ENCODE measurements at places on chromosomes 5 and 9. TPM values are rescaled to one million over a fixed set of nuclear protein-coding genes. Genes with fewer than 3 reads are reported as not detected.

Gene PCDHB9
- total RNA-seq, result 0.07 TPM

Gene PCDHA9
- not detected for total RNA-seq

Gene NOXA1
- 1.4 TPM for total RNA-seq

Gene NIPAL4
- total RNA-seq, result 12.3 TPM

Gene C7
- not detected for total RNA-seq

Gene BAG1
- total RNA-seq, result 114 TPM

Gene GFI1B
- 0.17 TPM for total RNA-seq

Gene GARIN3
- total RNA-seq, result not detected

Gene ANKRA2
- total RNA-seq, result 9.1 TPM

Gene MAMDC2
- 0.34 TPM for total RNA-seq

Gene AJM1
- total RNA-seq, result 4.6 TPM

Gene MIGA2
- total RNA-seq, result 13.9 TPM

Gene PCDHGA3
- 0.05 TPM for total RNA-seq

Gene FST
- 1.4 TPM for total RNA-seq

Gene SLC1A1
- 1.1 TPM for total RNA-seq

Gene ERBIN
- total RNA-seq, result 32.5 TPM

Gene CTSV
- 16.3 TPM for total RNA-seq

Gene KCNIP1
- not detected for total RNA-seq

Gene ADAMTS12
- total RNA-seq, result 7.6 TPM

Gene ZNF366
- not detected for total RNA-seq

Gene NIPSNAP3A
- total RNA-seq, result 13.8 TPM

Data from A549 treated with dexamethasone at 1 μM for 4 hours (cell line).